ENCODE measurements at places on chromosomes 1 and 21. TPM values are rescaled to one million over a fixed set of nuclear protein-coding genes. Genes with fewer than 3 reads are reported as not detected.

- DNase-seq: no peak
These were observed 31.7 kb upstream of the KLF17 start for GRCh38 chr1:44086692-44087474.

GRCh38 chr21:43829575-43830119 is 35.4 kb upstream of the AGPAT3 start:
- DNase-seq: no peak

Gene SFT2D2
- 42.2 TPM for total RNA-seq

Gene SOX13
- total RNA-seq: 0.56 TPM

Gene RNF186
- total RNA-seq: not detected
